Neuronal stem cell (in vitro differentiated cells): ENCODE measurements at places on chromosomes 7 and 10.

DNA sequence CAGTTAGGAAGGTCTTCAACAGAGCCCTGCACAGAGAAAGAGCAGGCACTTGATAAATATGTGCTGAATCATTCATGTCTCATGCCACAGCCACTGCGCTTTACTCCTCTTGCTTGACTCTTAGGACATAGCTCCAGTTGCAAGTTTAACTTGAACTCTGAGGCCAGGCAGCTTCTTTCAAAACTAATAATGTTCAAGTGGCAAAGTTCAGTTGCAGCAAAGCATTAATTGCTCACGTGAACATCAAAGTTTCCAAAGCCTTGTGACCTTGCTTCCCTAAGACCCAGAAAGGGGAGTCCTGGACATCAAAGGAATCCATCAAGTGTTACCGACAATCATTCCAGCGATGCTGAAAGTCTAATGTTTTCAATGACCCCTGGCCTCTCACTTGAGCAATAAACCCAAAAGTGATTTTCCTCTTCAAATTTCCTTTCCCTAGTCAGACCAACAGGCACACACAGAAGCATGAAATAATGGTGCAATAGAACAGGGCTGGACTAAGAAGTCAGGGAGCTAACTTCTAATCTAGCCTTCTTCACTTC, 21.8 kb upstream of the TECTB start:
- no peak for DNase-seq

GRCh38 chr10:115417585-115418265, 324.6 kb downstream of the ATRNL1 start:
- peak; percentile 9 for DNase-seq

DNA sequence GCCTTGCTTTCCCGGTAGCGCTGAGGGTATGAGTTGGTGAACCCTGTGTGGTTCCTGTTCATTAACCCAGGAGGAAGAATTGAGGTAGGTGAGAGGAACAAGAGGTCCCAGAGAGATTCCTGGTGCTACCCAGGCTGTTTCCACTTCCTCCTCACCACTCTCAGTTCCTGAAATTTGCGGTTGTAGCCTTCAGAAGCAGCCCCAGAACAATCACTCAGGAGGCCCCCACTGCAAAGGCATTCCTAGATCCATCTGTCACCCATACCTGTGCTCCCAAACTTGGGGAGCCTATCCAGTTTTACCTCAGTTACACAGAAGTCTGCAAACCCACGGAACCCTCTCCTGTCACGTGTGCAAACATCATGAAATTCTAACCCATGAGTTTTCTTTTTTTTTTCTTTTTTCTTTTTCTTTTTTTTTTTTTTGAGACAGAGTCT, 9.0 kb upstream of the PIP4K2A start:
- DNase-seq: no peak

DNA sequence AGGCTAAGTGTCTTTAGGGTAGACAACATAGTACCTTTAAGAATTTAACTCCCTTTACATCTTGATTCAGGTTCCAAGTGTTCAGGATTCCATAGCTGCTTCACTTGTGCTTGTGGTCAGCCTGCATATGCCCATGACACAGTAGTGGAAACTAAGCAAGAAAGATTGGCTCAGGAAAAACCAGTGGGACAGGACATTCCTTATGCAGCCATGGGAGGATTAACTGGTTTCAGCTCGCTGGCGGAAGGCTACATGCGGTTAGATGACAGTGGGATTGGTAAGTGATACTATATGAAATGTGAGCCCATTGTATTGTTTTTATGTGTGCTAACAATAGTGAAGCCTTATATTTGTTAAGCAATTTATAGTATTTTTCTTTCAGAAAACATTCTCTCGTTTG, 11.3 kb downstream of the FAM221A start:
- no peak for DNase-seq

GRCh38 chr7:51070151-51070550, 246.5 kb downstream of the COBL start:
- no peak for DNase-seq

DNA sequence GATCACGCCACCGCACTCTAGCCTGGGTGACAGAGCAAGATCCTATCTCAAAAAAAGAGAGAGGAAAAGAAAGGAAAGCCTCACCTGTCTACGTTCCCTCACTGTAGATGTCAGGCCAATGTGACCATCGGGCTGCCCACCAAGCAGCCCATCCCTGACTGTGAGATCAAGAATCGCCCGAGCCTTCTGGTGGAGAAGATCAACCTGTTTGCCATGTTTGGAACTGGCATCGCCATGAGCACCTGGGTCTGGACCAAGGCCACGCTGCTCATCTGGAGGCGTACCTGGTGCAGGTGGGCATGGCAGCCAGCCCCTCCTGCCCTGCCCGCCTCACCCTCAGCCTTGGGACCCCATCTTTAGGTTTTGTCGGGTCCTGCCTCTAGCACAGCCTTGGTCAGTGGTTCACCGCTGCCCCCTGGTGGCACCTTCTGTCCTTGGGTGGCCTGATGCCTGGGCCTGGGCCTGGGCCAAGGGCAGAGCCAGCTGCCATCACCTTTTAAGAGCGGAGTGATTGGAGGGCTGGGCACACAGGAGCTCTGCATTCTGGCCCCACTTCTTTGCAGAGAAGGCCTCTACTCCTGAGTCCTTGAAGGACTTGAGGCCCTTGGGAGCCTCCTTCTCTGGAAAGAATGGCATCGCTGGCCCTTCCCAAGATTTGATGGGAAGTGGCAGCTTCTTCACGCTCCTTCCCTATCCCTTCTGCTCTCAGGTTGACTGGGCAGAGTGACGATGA, 14.4 kb upstream of the AHCYL2 start:
- peak; percentile 46 for DNase-seq

DNA sequence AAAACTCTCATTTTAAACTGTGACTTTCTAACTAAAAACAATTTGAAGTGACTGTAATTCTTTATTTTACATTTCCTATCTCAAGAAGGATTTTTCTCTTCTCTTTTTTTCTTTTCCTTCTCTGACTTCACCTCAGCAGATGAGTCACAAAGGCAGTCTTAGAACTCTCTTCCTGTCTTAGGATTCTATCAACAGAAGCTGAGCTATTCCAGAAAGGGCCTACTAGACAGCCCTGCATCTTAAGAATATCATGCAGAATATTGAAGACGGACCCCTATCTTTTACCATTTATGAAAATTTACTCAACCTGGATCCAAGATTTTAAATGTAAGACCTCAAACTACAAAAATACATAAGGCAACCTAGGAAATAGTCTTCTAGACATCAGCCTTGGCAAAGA, 365.7 kb upstream of the SEMA3C start:
- DNase-seq: no peak

DNA sequence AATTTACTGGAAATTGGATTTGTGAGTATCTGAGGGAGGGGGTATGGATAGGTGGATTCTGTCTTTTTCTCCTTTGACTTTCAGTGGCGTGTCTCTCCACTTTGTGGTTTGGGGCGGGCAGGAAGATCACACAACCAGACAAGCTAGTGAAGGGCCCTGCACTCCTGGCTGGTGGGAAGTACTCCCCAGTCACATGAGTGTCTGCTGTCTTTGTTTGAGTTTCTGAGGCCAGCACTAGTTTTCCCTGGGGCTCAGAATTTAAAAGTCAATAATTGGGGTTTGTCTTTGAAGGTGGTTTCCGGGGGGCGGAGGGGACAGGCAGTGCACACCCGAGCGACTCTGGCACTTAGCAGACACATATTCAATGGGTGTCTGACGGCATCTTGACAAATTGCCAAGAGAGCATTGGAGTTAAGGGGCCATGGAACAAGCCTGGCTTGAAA, 120.1 kb downstream of the WDFY4 start:
- DNase-seq: no peak

DNA sequence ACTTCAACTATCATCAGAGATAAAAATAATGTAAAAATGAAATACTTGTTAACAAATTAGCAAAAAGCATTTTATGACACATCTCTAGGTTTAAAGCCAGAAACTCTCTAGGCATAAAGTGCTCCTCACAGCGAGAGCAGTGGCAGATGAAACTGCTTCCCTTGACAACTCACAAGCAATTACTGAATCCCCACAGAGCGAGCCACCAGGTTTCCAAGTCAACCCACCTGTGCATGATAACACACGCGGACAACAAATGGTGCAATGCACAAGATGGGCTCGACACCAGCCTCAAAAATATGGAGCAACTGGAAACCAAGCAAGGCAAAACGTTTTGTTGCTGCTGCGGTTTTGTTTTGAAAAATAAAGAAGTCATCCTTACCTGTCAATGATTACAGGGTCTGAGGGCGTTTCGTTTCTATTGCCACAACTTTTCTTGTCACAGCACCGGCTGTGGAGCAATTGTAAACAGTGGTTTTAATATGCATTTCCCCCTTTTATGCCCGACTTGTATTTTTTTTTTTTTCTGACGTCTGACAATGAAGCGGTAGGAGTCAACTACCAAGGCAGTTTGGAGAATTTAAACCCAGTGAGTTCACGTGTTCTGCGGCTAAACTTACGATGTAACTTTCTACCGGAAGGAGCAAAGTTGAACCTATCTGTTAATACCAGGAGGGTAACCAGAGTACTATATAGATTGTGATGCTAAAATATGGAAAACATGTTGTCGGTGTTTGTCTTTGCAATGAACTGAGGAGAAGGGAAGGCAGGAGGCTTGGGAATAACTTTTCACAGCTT, 7.0 kb downstream of the EBF3 start:
- peak; percentile 26 for DNase-seq

- DNase-seq: no peak
Measured at GRCh38 chr10:88253622-88254021, 329.5 kb downstream of the RNLS start.

DNA sequence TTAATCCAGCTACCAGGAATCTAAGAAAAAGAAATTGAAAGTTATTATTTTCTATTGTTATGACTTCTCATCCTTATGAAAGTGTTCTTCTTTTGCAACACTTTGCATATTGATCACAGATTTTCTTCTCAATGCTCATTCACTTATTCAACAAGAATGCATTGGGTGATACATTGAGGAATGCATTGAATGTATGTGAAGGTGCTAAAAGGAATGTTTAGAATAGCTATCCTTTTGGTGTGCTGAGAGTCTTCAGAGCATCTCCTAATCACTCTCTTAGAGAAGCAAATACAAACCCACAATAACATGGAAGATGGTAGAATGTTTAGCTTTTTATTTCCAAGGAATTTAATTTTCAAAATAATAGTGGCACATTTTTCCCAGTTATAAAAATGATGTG, 122.1 kb upstream of the KMT2E start:
- no peak for DNase-seq

DNA sequence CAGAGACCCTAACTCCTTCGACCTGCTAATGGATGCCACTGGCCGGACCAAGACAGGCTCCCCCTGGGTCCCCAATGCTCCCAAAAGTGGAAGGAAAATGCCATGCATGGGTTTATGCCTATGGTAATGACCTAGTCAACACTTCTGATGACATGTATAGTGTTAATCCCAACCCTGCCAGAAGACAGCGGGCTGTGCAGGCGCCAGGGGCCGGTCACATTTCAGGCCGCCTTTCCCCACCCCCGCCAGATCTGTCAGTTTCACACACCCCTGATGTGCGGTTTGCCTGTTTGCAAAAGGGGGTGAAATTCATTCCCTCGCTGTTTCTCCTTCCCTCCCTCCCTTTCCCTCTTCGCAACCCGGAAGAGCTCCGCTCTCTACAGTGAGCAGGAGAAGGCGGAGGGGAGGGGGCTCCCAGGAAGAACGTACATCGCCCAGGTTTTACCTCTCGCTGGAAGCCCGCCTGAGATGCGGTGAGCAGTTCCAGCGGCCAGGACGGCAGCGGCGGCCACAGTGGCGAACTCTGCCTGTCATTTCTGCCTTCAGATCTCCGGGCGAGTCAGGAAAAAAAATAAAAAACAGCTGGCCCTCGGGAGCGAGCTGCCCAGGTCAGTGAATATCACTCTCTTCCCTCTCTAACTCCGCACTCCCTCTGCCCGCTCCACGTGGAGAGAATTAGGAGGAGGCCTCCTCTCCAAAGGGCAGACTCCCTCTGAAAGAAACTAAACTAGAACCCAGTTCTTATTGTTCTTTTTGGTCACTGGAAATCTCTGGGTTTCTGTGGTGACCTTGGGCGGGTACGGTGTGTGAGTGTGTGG, 9.4 kb upstream of the GATA3 start:
- DNase-seq: peak; percentile 39

- no peak for DNase-seq
Measured at GRCh38 chr7:141203177-141203576, 129.3 kb downstream of the TMEM178B start.

DNA sequence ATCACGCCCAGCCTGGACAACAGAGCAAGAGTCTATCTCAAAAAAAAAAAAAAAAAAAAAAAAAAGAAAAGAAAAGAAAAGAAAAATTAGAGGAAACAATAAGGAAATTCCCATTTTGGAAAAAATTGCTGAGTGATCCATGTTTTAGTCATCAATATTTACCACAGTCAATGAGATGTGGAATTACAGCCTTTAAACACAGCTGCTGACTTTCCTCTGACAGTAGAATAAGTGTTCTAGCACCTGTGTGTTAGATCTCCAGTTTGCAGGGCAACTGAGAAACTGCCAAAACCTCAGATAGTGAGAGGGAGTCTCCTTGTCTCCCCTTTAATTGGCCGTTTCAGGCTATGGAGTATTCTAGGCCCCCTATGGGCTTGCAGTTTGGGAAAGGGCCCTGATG, 520.1 kb downstream of the KCNMA1 start:
- DNase-seq: no peak

GRCh38 chr10:124387078-124387874, 31.4 kb downstream of the OAT start:
- no peak for DNase-seq

DNA sequence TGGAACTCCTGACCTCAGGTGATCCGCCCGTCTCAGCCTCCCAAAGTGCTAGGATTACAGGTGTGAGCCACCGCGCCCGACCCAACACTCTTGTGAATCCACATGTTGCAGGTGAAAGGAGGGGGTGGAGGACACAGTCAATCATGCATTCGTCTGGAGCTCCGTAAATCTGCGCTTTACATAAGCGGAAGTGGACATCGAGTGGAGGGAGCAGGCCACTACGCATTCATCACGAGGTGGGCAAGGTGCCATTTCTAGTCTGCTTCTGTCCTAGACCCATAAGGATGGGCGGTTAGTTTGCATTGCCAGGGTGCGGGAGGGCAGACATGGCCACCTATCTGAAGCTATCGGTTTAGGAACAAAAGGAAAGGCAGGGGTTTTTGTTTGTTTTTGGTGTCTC, 225.2 kb upstream of the TCERG1L start:
- no peak for DNase-seq

DNA sequence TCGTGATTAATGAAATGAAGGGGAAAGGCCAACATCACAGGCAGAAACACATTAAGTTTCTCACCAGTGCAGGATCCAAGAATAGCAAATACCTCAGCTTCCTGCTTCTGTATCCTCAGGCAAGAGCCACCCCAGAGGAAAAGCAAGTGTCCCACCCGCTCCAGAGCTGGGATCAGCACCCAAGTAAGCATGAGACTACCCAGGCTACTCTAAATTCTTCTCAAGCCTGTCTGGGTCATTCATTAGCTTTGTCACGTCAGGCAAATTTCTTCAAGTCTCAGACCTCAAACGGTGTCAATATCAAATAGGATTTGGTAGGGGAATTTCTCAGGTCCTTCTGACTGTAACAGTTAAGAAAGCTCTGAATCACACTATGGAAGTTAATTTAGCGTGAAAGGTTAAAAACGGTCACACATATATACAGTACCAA, 59.0 kb downstream of the GNA12 start:
- no peak for DNase-seq
